Natural killer cell (primary cell): ENCODE measurements at places on chromosomes 6 and 20. TPM values are rescaled to one million over a fixed set of nuclear protein-coding genes. Genes with fewer than 3 reads are reported as not detected.
A peak's percentile ranks its signal among the peaks of the same experiment; 100 is the strongest.

Gene TRIM39
- 38.5 TPM for total RNA-seq

Gene KIF25
- total RNA-seq = not detected

Gene WASF1
- total RNA-seq = 0.25 TPM

GRCh38 chr6:31144296-31144969 lies 5.6 kb upstream of the PSORS1C2 start:
- H3K27me3 ChIP-seq = no peaks in the 10 kb centered on the region
- no peak overlapping the region for H3K4me3 ChIP-seq
- H3K27ac ChIP-seq = no peak overlapping the region
- DNase-seq = no peak
- H3K36me3 ChIP-seq = peaks cover 2% of the 10 kb centered on the region
- no peaks in the 10 kb centered on the region for H3K4me1 ChIP-seq

GRCh38 chr6:156511051-156511450 lies 266.1 kb upstream of the ARID1B start:
- no peak overlapping the region for H3K27ac ChIP-seq
- DNase-seq = no peak
- H3K4me3 ChIP-seq = no peak overlapping the region
- H3K36me3 ChIP-seq = no peaks in the 10 kb centered on the region

GRCh38 chr20:43681468-43681942 lies 14.6 kb downstream of the MYBL2 start:
- no peaks in the 10 kb centered on the region for H3K36me3 ChIP-seq
- peak; percentile 35 for DNase-seq
- peak overlapping the region; percentile 84 for H3K27ac ChIP-seq
- H3K27me3 ChIP-seq = no peaks in the 10 kb centered on the region
- H3K4me1 ChIP-seq = peaks cover 18% of the 10 kb centered on the region

- DNase-seq = no peak
- no peak overlapping the region for H3K27ac ChIP-seq
- no peaks in the 10 kb centered on the region for H3K4me1 ChIP-seq
- no peaks in the 10 kb centered on the region for H3K27me3 ChIP-seq
- H3K4me3 ChIP-seq = no peak overlapping the region
Observed at GRCh38 chr6:11586536-11586935, 49.0 kb downstream of the TMEM170B start.

DNA sequence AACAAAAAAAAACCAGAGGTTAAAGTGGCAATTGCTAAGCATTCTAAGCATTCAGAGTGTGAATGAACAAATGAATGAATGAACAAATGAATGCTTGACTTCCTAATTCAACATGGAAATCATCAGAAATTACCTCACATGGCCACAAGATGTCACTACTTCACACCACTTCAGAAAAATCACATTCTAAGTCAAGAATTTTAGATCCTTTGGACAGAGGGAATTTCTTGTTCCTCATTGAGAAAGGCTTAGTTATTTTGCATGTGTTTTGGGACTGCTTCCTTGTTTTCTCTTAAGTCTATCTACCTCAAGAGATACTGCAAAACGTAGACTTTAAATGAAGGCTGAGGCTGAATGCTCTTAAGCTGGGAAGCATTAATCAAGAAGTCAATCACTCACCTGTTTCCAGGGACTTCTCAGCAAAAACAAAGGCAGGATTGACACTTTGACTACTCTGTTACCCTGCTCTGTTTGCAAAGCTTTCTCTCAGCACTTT lies 120.2 kb downstream of the MBOAT1 start:
- no peak overlapping the region for H3K27ac ChIP-seq
- no peaks in the 10 kb centered on the region for H3K36me3 ChIP-seq
- H3K4me3 ChIP-seq = no peak overlapping the region

GRCh38 chr20:8515810-8516435 lies 383.9 kb downstream of the PLCB1 start:
- no peak overlapping the region for H3K4me3 ChIP-seq
- H3K27ac ChIP-seq = no peak overlapping the region
- H3K27me3 ChIP-seq = no peaks in the 10 kb centered on the region
- no peaks in the 10 kb centered on the region for H3K36me3 ChIP-seq
- H3K4me1 ChIP-seq = no peaks in the 10 kb centered on the region
- DNase-seq = no peak

- H3K4me1 ChIP-seq = peaks cover 17% of the 10 kb centered on the region
- no peak overlapping the region for H3K4me3 ChIP-seq
- no peaks in the 10 kb centered on the region for H3K27me3 ChIP-seq
- H3K27ac ChIP-seq = no peak overlapping the region
Observed at GRCh38 chr6:16440636-16441212, 202.3 kb downstream of the GMPR start.

DNA sequence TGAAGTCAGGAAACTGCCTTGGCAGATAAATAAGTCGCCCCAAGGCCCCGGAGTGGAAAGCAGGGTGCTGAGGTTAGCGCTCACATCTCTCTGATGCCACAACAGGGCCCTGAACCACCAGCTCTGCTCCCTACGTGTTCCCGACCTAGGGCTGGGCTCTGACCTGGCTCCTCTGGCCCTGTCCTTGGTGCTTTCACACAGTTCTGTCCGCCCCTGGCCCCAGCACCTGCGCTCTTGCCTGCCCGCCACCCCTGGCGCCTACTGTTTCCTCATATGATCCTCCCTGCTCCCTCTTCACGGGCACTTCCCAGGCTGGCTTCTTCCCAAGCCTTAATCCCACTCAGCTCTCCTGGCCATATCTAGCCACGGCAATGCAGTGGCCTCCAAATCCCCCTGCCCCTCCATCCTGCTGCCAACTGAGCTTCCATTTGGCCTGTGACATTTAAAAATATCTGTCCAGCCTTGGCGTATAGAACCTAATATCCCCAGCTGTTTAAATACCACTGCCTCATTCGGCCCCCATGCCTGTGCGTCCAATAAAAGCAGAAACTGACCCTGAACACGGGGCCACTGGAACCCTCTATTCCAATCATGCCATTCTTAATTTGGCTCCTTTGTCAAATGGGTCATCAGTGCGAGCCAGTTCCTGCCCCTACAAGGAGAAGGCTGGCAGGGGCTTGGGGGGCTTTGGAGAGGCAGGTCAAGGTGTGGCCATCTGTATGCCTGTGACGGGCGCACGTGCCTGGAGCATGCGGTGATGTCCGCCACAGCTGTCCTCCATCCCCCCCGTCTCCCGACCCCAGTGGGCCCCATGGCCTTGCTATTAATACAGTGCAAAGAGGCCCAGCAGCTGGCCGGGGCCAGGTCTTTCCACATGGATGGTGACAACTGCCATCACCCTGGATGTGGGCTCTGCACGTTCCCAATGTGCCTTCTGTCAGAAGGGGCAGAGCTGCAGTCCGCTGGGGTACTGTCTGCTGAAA lies 27.7 kb downstream of the GNAS-AS1 start:
- no peaks in the 10 kb centered on the region for H3K36me3 ChIP-seq
- H3K27ac ChIP-seq = no peak overlapping the region
- no peaks in the 10 kb centered on the region for H3K27me3 ChIP-seq

- H3K27ac ChIP-seq = no peak overlapping the region
- no peaks in the 10 kb centered on the region for H3K4me1 ChIP-seq
- H3K27me3 ChIP-seq = no peaks in the 10 kb centered on the region
Observed at GRCh38 chr20:22462975-22463914, 121.1 kb downstream of the FOXA2 start.
